Lower lobe of right lung (tissue), 2 donors: ENCODE measurements at places on chromosomes 1 and 21. TPM values are rescaled to one million over a fixed set of nuclear protein-coding genes. Genes with fewer than 3 reads are reported as not detected.

- H3K4me3 ChIP-seq: no peak overlapping the region
- H3K36me3 ChIP-seq: no peaks in the 10 kb centered on the region
- no peak overlapping the region for H3K27ac ChIP-seq
- H3K4me1 ChIP-seq: no peaks in the 10 kb centered on the region
- no peak for DNase-seq
Observed at GRCh38 chr1:171292799-171293198, 21.2 kb upstream of the FMO4 start.

GRCh38 chr1:168141871-168142385 is 5.2 kb upstream of the GPR161 start:
- H3K27ac ChIP-seq: no peak overlapping the region
- H3K4me3 ChIP-seq: no peak overlapping the region
- no peak for DNase-seq
- no peaks in the 10 kb centered on the region for H3K36me3 ChIP-seq

DNA sequence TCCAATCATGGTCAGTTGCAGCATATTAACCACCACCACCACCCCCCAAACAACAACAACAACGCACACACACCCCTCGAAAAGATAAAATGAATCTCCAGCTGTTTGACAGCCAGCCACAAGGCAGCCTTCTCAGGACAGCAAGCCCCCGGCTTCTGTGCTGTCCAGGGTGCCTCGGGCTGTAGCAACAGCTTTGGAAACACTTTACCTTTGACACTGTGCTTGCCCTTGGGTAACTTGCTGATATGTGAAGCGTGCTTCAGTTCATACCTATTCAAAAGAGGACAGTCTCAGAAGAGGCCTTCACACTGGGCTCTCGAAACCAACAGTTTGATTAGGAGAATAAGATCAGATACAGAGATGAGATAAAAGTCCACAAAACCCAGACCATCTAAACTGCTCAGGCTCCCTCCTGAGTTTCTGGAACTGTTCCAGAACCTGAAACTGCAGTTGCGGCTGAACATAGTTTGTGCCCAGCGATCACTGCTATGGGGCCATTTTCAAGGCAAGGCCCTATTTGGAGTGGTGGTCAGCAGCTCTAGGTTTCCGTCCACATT is 44.9 kb downstream of the PARP1 start:
- no peaks in the 10 kb centered on the region for H3K27me3 ChIP-seq
- DNase-seq: no peak
- no peaks in the 10 kb centered on the region for H3K4me1 ChIP-seq
- H3K36me3 ChIP-seq: peaks cover 98% of the 10 kb centered on the region

DNA sequence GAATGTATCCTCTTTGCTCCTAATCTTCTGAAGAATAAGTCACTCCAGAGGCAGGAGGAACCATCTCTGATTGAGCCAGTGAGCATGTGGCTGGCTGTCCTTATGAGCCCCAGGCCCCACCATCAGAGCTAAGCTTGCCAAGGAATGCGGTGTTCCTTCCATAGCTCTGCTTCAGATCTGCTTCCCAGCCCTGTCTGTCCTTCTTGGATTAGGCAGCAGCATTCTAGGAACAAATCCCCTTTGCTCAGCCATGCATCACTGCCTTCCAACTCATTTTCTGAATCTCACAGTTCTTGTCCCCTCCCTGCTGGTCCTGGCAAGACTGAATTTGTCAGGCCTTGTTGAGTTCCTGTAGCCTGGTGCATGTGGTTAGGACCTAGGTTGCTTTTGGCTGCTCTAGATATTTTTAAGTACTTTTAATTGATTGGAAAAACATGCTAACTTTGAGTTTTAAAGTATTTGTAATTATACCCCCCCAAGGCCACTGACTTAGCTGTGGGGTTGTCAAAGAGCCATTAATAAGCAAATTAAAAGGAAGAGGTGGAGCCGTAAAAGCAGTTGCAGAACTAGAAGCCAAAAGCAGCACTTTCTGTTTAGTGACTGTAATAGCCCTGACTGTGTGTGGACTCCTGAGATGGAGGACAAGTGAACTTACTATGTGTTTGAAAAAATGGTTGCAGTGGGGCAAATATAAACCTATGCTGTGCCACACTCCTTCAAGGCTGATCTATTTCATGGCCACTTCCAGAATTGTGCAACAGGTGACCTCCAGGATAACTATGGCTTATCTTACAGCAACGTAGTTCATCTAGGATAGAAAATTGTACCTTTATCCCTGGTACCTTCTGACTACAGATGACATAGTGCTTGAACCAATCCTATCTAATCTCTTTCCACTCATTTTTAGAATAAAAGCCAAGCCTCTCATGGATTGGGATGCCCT is 61.3 kb upstream of the BACH1 start:
- H3K4me3 ChIP-seq: no peak overlapping the region
- no peaks in the 10 kb centered on the region for H3K27me3 ChIP-seq
- peak overlapping the region; percentile 56 for H3K27ac ChIP-seq
- DNase-seq: no peak

GRCh38 chr1:178684542-178685000 is 40.5 kb upstream of the RALGPS2 start:
- no peak overlapping the region for H3K27ac ChIP-seq
- no peaks in the 10 kb centered on the region for H3K27me3 ChIP-seq
- no peak for DNase-seq

GRCh38 chr1:175376194-175376593 is 183.6 kb upstream of the KIAA0040 start:
- H3K4me1 ChIP-seq: no peaks in the 10 kb centered on the region
- no peak for DNase-seq
- H3K27ac ChIP-seq: no peak overlapping the region
- H3K27me3 ChIP-seq: no peaks in the 10 kb centered on the region
- no peaks in the 10 kb centered on the region for H3K36me3 ChIP-seq

DNA sequence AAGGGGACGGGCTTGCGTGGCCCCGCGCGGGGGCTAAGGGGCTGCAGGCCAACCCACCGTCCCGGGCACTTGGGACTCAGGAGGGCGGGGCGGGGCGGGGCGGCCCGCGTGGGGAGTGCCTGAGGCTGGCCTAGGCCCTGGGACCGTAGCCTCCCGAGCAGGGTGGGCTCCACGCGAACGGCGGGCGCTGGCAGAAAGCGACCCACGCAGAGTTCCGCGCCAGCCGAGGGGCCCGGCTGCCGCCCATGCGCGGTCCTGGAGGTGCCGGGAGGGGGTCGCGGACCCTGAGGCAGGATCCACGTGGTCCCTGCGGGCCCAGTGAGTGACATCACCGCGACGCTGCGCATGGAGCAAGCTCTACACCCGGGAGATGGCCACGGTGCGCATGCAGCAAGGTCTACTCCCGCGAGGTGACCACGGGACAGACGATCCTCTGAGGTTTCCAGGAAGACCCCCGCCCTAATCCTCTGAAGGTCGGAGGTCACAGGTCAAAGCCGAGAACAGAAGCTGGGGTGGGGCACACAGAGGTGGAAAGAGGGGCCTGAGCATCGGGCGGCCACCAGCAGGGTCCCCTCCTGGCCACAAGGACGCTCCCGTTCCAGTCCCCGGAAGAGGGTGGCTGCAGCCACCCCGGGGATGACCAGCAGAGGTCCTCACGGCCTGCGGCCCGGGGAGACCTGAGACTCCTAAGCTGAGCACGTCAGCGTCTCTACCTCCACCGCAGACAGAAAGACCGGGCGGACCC is 13.5 kb upstream of the SLC19A1 start:
- no peaks in the 10 kb centered on the region for H3K36me3 ChIP-seq
- peak; percentile 85 for DNase-seq
- H3K27me3 ChIP-seq: no peaks in the 10 kb centered on the region
- H3K27ac ChIP-seq: peak overlapping the region; percentile 77

DNA sequence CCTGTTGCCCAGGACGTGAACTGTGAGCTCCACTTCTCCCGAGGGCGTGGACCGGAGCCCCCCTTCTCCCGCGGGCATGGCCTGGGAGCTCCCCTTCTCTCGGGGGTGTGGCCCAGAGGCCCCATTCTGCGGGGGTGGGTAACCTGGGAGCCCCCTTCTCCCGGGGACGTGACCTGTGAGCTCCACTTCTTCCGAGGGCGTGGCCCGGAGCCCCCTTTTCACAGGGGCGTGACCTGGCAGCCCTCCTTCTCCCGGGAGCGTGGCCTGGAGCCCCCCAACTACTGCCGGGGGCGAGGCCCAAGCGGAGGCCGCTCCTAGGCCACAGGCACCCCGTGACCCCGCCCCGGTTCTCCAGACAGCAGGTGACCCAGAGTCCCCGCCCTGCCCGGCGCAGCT is 320 bp downstream of the C1orf174 start:
- peaks cover 13% of the 10 kb centered on the region for H3K4me1 ChIP-seq
- no peaks in the 10 kb centered on the region for H3K36me3 ChIP-seq
- H3K27me3 ChIP-seq: no peaks in the 10 kb centered on the region
- no peak for DNase-seq

GRCh38 chr1:112625696-112626095 is 6.1 kb downstream of the CAPZA1 start:
- no peak overlapping the region for H3K27ac ChIP-seq
- H3K36me3 ChIP-seq: peaks cover 13% of the 10 kb centered on the region
- peaks cover 88% of the 10 kb centered on the region for H3K4me1 ChIP-seq
- DNase-seq: no peak
- no peak overlapping the region for H3K4me3 ChIP-seq

DNA sequence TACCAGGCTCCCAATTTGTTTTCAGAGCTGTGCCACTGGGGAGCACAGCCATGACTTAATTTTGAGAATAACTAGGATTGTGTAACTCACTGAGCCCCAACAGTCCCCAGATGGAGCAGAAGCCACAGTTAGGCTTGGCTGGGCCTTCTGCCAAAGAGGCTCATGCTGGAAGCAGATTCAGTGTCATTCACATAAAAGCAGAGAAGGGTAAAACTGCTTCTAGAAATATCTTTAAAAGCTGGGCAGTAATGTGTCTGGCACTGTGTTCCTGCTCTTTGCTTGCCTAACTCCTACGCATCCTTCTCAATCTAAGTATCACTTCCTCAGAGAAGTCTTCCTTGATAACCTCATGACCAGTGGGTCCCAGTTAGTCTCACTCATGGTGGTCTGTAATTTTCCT is 20.3 kb downstream of the STK40 start:
- H3K27me3 ChIP-seq: no peaks in the 10 kb centered on the region
- H3K4me3 ChIP-seq: no peak overlapping the region
- H3K27ac ChIP-seq: peak overlapping the region; percentile 66

- H3K27me3 ChIP-seq: no peaks in the 10 kb centered on the region
- H3K36me3 ChIP-seq: no peaks in the 10 kb centered on the region
- DNase-seq: peak; percentile 57
Observed at GRCh38 chr1:154837672-154838171, 32.4 kb downstream of the KCNN3 start.

DNA sequence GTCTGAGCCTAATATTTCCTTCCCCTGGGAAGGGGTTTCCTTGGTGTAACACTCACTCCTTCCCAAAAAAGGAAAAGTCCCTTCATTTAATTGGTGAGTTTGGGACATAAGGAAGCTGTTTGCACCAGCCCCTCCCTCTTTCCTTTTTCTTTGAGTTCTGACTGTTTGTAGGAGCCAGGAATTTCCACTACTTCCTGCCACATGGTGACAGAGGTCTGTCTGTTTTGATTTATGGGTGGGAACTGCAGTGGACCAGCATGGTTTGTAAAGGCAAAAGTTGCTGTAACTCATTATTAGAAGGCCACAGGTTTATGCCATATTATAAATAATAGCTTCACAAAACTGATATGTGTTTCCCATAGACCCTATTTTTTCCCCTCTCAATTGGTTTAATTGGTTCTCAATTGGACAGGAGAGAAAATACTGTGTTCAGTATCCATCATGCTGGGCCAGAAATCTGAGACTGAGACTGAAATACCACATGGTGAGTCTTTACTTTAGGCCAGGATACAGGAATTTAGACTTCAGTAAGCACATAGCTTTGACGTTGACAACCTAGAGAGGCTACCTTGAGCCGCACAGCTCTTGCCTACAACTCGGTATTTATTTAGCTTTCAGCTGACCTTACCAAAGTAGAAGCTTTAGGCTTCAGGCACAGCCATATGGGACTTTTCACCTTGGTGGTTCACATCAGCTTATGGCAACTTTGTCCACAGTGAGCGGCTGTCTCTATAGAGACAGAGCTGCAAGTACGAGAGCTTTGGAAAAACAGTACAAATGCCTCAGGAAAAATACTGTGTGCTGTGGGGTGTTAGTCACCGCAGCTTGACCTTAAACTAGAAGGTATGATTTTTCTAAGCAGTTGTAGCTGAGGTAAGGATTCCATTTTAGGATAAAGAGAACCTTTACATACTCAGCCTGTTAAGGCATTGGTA is 40.0 kb upstream of the RGS7 start:
- H3K27ac ChIP-seq: no peak overlapping the region
- H3K4me3 ChIP-seq: no peak overlapping the region
- no peak for DNase-seq
- no peaks in the 10 kb centered on the region for H3K36me3 ChIP-seq

GRCh38 chr1:11806307-11806936 is 431 bp downstream of the CLCN6 start:
- DNase-seq: no peak
- peaks cover 64% of the 10 kb centered on the region for H3K4me1 ChIP-seq
- H3K36me3 ChIP-seq: peaks cover 39% of the 10 kb centered on the region
- peak overlapping the region; percentile 82 for H3K4me3 ChIP-seq
- peak overlapping the region; percentile 96 for H3K27ac ChIP-seq
- H3K27me3 ChIP-seq: no peaks in the 10 kb centered on the region

DNA sequence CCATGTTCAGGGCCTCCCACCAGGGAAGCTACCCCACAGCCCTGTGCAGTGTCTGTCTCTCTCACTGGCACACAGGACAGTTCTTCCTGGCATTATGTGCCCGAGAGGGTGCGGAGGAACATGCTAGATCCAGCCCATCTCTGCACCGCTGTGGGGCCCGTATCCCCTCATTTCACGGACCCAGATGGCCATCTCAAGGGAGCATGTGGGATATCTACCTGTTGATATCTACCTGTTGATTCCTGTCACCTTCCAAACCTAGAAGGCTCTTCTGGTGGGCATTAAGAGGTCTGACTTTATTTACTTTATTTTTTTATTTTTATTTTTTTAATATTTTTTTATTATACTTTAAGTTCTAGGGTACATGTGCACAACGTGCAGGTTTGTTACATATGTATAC is 11.7 kb downstream of the PIK3CD start:
- no peak overlapping the region for H3K27ac ChIP-seq
- H3K4me1 ChIP-seq: peaks cover 15% of the 10 kb centered on the region
- DNase-seq: no peak
- no peak overlapping the region for H3K4me3 ChIP-seq
- no peaks in the 10 kb centered on the region for H3K27me3 ChIP-seq

GRCh38 chr1:243332440-243332839 is 76.6 kb downstream of the SDCCAG8 start:
- no peak overlapping the region for H3K27ac ChIP-seq
- no peak overlapping the region for H3K4me3 ChIP-seq
- no peaks in the 10 kb centered on the region for H3K27me3 ChIP-seq
- no peaks in the 10 kb centered on the region for H3K4me1 ChIP-seq
- H3K36me3 ChIP-seq: peaks cover 41% of the 10 kb centered on the region

Gene MED8
- 35.4 TPM for total RNA-seq

Gene NFIA
- 70.0 TPM for total RNA-seq

Gene TMEM82
- total RNA-seq: not detected

Gene TMIGD3
- total RNA-seq: 9.0 TPM

Gene MROH9
- total RNA-seq: 1.2 TPM

Gene CD1E
- 2.6 TPM for total RNA-seq

Gene BATF3
- total RNA-seq: 12.8 TPM

Gene KIAA1614
- total RNA-seq: 4.1 TPM

Gene SFN
- total RNA-seq: 47.5 TPM
